ENCODE measurements at places on chromosomes 6 and 20. TPM values are rescaled to one million over a fixed set of nuclear protein-coding genes. Genes with fewer than 3 reads are reported as not detected.

The SPDEF gene
- total RNA-seq: not detected

DNA sequence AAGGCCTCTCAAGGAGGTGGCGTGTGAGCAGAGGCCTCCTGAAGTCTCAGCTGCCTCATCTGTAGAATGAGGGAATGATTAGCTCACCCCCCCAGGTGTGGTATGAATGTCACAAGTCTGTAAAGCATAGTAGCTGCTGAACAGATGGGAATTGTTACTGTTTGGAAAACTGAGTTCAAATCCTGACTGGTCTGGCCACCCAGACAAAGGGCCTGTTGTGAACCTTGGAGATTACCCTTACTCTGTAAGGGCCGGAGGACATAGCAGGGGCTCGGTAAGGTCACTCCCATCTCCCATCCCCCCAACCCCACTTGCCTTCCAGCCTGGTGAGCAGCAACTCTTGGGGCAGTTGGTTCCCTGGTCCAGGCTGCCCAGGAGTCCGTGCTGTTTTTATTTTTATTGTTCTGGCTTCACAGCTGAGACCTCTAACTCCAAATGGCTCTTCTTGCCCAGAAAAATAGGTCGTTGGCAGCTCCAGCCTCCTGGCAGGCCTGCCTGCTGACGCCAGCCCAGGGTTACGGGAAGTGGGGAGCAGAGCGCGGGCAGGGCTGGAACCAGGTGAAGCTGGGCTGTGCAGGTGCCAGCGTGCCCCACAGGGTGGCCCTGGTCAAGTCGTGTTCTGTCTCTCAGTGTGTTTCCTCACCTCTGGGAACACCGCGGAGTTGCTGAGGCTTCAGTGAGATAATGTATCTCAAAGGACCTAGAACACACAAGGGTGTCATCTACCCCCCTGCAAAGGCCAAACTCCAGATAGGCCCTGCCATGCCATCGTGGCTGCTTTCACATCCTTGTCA is 4.5 kb upstream of the SIRPA start:
- no peak for DNase-seq

DNA sequence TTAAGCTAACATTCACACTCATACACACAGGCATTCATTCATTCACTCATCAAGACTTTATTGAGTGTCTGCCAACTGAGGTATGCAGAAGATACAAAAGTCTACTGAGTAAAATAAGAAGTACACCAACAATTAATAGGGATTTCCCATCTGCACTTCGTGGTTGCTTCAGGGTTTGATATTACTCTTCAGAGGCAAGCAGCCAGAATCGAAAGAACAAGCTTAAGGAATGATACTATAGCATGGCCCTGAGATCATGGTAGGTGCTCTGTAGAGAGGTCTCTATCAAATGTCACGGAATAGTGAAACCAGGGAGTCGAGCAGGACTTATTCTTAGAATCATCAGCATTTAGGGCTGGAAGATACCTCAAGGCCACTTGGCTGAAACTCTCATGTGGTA is 135.4 kb downstream of the NRN1 start:
- DNase-seq: no peak

DNA sequence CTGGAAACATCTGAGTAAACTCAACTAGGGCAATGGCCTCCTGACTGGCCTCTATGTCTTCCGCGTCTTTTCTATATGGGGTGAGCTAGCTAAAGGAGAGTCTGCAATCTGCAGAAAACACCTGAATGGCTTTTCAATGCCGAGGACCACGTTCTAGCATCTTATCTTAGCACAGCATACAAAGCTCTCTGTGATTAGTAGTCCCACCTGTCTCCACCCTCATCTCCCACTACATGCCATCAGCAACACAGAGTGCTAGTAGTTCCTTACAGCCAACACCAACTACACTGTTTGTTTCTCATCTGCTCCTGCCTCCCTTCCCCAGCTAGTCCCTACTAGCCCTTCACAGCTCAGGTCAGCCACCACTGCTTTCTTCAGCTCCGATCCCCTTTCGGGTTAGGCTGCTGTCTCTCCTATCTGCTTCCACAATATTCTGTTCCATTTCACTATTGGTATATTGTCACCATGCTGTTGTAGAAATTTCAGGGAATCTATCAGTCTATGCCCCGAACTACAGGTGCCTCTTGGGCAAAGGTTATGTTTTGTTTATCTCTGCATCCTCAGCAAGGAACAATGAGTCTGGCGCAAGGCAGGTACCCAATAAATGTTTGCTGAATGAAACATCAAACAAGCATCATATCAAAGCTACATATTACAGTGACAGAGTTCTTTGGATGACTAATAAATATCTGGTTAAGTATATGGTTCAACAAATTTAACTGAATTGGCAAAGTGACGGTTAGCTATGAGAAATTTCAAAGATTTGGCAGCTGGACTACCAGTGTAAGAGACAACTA is 12.2 kb downstream of the LYRM4 start:
- DNase-seq: no peak
